Cerebellum (tissue), 4 donors: ENCODE measurements at places on chromosomes 13 and 19. TPM values are rescaled to one million over a fixed set of nuclear protein-coding genes. Genes with fewer than 3 reads are reported as not detected.
A peak's percentile ranks its signal among the peaks of the same experiment; 100 is the strongest.

DNA sequence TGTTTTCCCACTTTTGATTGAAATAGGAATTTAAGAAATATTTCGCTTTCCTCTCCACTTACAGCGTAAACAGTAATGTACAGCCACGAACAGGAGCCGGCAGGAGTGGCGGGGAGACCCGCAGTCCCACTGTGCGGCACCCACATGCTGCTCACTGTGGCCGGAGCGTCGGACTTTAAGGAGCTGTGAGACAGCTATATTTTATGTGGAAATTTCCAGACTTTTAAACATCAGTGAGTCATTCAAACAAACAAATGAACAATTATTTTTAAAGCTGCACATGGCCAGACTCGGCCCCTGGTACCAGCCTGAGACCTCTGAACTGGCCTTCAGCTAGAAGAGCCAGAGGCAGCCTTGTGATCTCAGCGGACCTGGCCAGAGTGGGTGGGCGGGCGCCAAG, 52.5 kb downstream of the CRYL1 start:
- no peak for DNase-seq

The KCNJ14 gene
- total RNA-seq, result 1.6 TPM

DNA sequence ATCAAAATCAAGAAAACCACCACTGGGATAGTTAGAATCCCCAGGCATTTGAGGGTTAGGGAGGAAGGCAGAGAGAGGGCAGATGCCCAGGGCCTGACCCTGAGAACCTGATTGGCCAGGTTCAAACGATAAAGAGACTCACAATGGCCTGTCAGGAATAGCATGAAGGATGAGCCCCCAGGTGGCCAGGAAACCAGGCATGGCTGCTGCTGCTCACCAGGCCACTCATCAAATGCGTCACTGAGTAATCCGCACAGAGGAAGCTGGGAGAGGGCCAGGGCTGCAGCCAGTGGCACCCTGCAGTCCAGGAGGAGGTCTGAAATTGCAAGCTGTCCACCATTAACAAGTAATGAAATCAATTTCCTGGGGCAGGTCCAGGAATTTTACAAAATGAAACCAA, 111.3 kb downstream of the KATNAL1 start:
- peak; percentile 68 for DNase-seq

- no peak for DNase-seq
Measured at GRCh38 chr19:1685046-1685445, 32.6 kb upstream of the TCF3 start.

GRCh38 chr13:84648069-84648640, 765.9 kb upstream of the SLITRK1 start:
- DNase-seq, result no peak

- no peak for DNase-seq
Measured at GRCh38 chr13:22517544-22517943, 663.2 kb upstream of the SGCG start.

DNA sequence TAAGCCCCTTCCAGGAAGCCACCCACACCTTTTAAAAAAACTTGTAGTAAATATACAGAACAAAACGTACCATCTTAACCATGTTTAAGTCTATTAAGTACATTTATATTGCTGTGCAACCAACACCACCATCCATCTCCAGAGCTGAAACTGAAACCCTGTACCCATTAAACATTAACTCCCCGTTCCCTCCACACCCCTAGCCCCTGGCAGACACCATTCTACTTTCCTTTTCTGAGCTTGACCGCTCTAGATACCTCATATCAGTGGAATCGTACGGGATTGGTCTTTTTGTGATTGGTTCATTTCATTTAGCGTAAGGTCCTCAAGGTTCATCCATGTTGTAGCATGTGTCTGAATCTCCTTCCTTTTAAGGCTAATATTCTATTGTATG, 13.0 kb upstream of the SPATA13 start:
- DNase-seq, result no peak

The KIR2DL4 gene
- not detected for total RNA-seq
